ENCODE measurements at places on chromosomes 11 and 22.

DNA sequence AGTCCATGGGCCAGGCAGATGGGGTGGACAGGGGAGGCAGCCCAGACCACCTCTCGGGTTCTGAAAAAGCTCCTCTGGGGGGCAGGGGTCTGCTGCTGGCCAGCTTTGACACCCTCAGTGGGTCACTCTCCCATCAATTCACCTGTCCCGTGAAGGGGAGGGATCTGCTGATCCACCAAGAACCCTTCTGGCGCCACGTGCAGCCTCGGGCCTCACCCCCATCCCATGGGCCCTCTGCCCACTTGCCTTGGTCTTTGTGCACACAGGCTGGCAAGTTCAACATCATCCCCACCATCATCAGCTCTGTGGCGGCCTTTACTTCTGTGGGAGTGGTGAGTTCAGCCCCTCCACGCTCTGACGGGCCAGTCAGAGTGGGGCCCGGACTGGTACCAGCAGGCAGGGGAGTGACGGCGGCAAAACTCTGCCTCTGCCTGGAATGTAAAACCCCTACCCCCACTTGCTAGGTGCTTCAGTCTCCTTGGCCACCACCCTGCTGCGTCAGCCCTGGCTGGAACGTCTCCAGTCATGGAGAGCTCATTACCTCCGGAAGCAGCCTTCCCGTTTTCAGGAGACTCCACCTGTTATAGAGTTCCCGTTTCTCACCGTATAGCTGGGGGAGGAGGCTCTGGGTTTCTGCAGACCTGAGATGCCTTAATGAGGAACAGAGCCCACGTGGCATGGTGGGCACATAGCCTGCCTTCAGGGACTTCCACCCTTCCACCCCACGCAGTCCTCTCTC lies 12.7 kb downstream of the PRG3 start:
- no peak for DNase-seq

DNA sequence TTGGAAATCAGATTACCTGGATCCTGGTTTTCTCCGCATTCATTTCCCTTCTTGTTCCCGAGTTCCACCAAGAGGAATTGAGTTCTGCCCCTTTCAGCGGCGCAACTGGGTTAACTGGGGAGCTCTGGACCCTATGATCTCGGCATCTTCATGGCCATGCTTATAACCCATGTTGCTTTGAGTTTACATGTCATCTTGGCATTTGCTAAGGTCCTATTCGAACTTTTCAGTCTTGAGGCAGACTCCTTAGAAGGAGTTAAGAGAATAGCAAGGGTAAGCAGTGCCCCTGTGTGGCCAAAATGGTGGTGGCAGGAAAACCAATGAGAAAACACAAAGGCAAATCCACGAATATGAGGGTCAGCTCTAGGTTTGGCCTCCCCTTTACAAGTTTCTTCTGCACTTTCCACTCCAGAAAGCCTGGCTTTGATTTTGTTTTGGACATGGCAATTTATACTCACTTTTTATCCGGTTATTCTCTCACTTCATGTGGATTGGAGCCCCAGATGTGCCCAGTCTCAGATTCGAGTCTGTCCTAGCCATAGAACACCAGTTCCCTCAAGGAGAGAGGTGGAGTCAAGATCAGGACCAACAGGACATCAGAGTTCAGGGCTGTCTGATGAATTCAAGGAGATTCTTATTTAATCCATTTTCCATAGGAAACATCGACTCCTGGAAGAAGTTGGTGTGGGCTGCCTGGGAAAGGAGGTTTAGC lies 55.3 kb upstream of the FBXO3 start:
- DNase-seq: peak; percentile 87

- peak; percentile 70 for DNase-seq
Observed at GRCh38 chr11:14258221-14258935, 100.6 kb downstream of the RRAS2 start.

DNA sequence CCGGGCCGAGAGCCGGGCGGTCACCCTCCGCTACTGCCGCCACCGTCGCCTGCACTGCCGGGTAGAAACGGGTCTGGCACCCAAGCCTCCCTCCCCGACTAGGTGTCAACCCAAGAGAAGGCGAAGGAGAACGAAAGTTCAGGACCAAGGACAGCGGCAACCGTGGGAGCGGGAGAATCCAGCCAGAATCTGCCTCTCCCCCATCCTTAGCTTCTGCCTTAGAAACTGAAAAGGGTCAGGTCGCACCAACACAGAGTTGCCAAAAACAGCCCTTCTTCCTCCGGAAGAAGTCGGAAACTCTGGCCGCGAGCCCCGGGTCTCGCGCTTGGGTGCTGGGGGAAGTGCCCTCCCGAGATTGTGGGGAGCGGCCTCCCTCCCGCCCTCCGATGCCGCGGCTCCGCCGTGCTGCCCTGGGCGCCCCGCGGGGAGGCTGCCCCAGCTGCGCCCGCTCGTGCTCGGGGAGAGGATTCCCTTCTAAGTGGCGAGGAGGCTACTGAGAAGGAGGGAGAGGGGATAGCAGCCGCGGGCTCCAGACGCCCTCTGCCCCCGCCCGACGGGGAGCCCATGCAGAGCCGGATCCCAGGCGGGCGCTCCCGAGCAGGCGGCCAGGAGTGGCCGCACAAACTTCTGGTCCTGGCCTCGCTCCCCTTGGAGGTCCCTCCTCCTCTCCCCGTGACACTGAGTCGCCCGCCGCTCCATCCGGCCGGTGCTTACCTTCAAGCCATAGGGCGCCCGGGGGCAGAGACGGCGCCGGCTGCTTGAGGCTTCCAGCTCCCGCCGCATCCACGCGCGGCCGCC lies 637 bp downstream of the DRD2 start:
- peak; percentile 83 for DNase-seq

GRCh38 chr11:44736791-44737190 lies 10.0 kb downstream of the TSPAN18 start:
- DNase-seq: no peak

- DNase-seq: peak; percentile 85
Observed at GRCh38 chr11:66619080-66619554, 2.7 kb downstream of the RBM14 start.

- peak; percentile 96 for DNase-seq
Observed at GRCh38 chr11:12680246-12680939, 6.2 kb downstream of the TEAD1 start.

- DNase-seq: no peak
Observed at GRCh38 chr22:46049726-46050450, 72.9 kb upstream of the WNT7B start.

DNA sequence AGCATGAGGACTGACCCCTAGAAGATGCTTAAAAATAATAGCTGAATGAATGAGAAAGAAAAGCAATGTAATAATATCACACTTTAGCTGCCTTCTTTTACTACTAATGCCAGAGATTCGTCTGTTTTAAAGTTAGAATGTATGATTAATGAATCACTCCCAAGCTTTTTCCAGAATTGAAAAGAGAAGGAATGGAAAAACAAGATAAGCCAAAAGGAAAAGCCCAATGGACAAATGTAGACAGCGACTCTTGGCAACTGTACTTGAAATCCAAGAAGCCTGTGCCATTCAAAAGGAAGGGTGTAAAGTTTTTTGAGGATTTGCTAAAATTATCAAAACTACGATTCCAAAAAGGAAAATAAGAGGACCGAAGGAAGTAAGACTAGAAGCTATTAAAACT lies 40.8 kb upstream of the PAMR1 start:
- no peak for DNase-seq

GRCh38 chr11:112697391-112698178 lies 263.6 kb upstream of the NCAM1 start:
- peak; percentile 1 for DNase-seq

- no peak for DNase-seq
Observed at GRCh38 chr22:21446128-21446826, 20.9 kb upstream of the TMEM191C start.

GRCh38 chr11:69154211-69154913 lies 1.4 kb upstream of the SMIM38 start:
- no peak for DNase-seq

DNA sequence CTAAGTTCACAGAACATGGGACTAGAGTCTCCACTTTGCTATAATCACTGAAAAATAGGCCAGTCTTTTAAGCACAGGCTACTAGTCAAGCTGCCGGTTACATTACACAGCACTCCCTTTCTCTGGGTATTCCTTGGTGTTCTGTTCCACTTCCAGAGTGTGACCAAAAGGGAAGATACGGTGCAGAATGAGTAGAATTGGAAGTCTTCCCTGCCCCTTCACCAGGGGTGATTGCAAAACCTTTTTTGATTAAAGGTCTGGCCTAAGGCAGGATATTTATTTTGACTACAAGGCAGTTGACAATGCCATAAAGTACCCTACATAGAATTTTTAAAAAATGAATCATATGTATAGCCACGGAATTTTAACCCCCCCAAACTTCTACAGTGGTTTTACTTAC lies 59.6 kb upstream of the ADORA2A start:
- DNase-seq: peak; percentile 9

GRCh38 chr11:131300439-131300717 lies 70.0 kb upstream of the NTM start:
- peak; percentile 4 for DNase-seq

DNA sequence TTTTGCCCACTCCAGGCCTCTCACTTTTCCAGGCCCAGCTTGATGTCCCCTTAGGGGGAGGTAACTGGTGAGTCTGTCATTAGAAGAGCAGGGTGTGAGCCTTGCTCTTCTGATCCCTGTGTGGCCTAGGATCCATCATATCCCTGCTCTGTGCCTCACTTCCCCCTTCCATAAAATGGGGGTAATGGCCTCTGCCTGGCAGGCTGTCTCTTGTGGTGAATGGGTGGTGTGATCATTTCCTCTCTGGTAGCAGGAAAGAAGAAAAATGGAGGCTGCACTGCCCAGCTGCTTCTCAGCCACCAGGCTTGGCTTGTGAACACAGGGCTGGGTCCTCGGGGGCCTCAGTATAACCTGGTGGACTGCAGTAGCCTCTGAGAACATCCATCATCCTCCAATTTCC lies 5.6 kb downstream of the ARHGEF17 start:
- no peak for DNase-seq

- no peak for DNase-seq
Observed at GRCh38 chr11:129817534-129818051, 1.9 kb downstream of the TMEM45B start.

DNA sequence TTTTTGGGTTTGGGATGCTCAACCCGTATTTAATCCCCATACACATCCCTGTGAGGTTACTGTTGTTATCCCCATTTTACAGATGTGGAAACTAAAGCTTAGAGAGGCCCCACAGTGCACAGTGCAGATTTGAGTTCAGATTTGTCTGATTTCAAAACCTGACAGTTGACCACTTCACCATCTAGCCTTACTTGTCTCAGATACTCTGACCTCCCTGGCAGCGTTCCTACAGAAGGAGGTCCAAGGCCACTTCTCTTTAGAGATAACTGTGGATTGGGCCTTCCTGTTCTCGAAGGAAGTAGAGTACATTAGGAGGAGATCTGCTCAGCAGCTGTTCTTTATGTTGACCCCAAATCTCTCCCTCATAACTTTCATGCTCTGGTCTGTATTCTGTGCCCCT lies 46.7 kb upstream of the CTTN start:
- DNase-seq: no peak

GRCh38 chr11:1884303-1884700 lies 7.4 kb downstream of the PRR33 start:
- no peak for DNase-seq

- no peak for DNase-seq
Observed at GRCh38 chr11:20658135-20658534, 11.3 kb upstream of the NELL1 start.

GRCh38 chr11:95296621-95297025 lies 65.6 kb upstream of the SESN3 start:
- no peak for DNase-seq

GRCh38 chr11:76102802-76103201 lies 103.5 kb downstream of the WNT11 start:
- peak; percentile 65 for DNase-seq

DNA sequence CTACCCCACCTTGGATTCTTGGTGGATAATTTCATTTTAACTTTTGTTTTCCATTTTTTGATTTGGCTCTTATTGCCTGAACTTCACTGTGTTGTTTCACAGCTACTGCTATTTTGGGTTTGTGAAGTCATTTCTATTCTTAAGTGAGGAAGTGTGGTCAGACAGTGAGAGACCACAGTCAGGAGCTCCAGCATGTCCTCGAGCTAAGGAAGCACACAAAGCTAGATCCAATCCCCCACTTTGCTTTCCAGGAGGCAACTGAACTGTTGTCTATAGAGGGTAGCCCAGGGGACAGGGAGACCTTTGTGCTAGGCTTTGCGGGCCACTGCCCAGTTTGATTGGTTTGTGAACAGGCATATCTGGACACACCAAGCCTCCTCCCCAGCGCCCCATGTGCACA lies 251.8 kb upstream of the KIRREL3 start:
- DNase-seq: no peak

DNA sequence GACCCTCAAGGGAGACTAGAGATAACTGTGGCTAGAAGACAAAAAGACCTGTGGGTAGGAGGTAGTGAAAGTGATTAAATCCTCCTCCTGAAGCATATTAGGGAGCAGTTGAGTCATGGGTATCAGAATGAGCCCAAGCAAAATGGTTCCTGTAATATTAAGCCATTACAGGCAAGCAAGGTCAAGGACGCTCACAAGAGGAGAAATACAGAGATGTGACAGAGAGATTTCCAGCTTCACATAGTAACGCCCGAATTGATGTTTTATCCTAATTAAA lies 77.7 kb downstream of the FAM76B start:
- no peak for DNase-seq

- no peak for DNase-seq
Observed at GRCh38 chr11:22938691-22939090, 78.4 kb upstream of the CCDC179 start.

DNA sequence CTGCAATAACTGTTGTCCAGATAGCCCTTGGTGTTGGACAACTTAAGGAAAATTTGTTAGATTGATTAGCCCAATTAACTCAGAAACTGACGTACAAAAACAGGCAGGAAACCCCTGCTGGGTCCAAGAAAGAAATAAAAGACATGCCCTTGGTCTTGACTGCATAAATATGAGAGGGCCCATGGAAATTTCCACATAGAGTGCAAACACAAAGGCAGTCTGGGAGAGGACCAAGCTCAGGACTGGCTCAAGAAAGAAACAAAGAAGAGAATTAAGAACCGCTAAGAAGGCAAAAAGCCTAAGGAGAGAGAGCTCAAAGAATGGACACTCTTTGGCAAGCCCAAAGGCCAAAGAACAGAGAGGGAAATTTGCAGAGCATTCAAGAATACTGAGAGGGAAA lies 1243.9 kb downstream of the LRRC4C start:
- DNase-seq: no peak

- peak; percentile 28 for DNase-seq
Observed at GRCh38 chr22:36946421-36947158, 33.2 kb downstream of the CSF2RB start.

DNA sequence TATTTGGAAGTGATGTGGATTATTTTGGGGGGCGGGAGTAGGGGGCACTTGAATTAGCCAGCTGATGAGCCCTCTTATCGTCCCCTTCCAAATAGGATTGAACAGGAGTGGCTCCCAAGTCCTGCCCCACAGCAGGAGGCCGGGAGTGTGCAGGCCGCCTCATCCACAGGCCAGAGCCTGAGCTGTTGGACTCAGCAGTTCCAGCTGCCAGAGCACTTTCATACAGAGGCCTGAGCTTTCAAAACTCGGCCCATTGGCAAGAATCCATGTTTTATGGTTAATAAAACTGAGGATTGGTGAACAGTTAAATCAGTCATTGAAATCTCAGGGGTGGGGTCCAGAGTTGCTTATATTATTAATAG lies 9.6 kb downstream of the FAM118A start:
- DNase-seq: peak; percentile 88

GRCh38 chr22:30208631-30209603 lies 37.6 kb downstream of the LIF start:
- peak; percentile 83 for DNase-seq
